ENCODE measurements at places on chromosomes 7 and 10.

DNA sequence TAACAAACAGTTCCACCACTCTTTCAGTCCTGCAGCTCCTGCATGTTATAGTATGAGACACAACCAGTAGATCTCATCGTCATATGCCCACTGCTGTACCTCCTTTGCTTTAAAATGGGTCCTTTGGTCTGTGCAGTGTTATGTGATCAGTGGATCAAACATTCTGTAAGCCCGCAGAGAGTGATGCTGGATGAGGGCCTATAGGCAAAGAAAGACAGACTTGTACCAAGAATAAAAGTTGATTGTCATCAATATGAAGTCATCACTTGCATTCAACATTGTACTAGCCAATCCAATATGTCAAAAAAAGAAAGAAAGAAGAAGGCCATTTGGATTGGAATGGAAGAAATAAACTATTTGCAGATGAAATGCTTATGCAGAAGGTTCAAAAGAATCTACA lies 79.8 kb upstream of the PHYHIPL start:
- no peak for DNase-seq

- DNase-seq, result no peak
These were observed 22.6 kb downstream of the KCNMA1 start for GRCh38 chr10:77614778-77615625.

DNA sequence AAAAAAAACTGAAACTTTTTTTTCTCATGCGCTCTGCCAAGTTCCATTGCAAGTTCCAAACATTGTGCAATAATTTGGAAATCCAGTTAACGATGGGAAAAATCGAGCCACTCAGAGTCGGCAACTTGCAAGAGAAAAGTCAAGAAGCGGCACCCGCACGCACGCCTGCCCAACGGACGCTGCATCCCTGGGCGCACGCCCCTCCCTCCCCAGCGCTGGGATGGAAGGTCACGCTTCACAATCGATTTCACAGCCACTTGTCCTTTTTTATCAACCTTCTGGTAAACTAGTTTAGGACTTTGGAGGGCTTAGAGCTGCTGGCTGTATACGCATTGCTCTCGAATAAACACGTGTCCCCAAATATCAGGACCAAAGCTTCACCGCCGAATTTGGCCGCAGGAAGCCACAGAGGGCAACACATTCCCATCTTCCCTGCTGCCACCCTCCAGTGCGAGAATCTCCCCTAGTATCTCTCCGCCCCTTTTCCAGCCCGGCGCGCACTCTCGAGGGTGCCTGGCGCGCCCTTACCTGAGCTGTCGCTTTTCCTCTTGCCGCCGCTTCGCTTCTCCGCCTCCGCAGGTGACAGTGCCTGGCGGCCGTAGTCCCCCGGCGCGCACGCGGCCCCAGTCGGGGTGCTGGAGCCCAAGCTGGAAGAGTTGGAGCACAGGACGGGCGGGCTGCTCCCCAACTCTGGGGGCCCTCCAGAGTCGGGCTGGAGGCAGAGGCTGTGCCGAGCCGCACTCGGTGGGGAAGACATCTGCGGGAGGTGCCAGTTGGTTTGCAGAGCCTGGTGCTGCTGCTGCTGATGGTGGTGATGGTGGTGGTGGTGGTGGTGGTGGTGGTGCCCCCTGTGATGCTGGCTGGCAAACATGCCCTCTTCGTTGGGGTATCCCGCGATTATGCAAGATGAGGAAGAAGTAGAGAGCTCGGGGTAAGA lies 857 bp downstream of the MEOX2 start:
- peak; percentile 82 for DNase-seq

DNA sequence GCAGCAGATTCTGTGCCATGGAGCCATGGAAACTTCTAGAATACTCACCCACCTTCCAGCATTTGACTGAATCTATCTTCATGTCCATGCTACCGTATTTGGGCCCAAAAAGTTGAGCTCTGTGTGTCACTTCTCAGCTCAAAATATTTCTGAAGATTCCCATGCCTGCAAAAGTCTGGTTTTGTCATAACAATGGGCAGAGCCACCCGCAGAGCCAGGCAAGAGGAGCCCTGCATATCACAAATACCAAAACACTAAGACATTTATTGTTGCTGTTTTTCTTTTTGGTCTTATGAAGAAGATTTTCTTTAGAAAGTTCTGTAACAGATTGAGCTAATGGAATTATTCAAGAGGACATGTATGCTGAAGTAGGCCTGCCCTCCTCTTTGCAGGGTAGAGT lies 68.1 kb downstream of the PRTFDC1 start:
- DNase-seq, result no peak

DNA sequence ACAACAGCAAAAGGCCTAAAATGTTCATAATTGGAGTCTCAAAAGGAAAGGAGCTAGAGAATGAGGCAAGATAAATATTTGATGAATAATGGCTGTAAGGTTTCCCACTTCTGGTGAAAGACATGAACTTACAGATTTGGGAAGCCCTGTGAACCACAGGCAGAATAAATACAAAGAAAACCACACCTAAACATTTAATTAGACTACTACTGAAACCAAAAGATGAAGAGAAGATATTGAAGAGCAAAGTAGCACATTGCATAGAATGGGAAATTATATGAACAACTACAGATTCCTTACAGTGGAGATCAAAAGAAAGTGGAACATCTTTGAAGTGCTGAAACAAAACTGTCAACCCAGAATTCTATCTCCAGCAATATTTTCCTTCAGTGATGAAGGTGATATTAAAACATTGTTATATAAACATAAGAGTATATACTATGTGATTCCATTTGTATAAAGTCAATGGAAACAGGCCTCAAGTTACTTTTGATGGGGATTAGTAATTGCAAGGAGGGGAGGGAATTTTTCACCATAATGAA lies 191.3 kb upstream of the KAT6B start:
- no peak for DNase-seq

DNA sequence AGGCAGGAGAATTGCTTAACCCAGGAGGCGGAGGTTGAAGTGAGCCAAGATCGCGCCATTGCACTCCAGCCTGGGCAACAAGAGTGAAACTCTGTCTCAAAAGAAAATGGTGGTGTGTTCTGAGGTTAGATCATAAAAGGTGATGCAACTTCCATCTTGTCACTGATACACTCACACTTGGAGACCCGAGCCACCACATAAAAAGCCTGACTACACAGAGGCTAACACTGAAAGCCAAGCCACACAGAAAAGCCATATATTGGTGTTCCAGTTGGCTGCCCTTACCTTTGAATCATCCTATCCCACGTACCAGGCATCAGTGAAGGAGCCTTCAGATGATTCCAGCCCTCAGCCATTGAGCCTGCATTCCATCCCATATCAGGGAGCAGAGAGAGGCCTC lies 4.0 kb downstream of the MORN4 start:
- DNase-seq, result no peak

- no peak for DNase-seq
These were observed 112.8 kb upstream of the SFMBT2 start for GRCh38 chr10:7523656-7524055.

GRCh38 chr7:16944936-16945335 lies 63.2 kb upstream of the AGR3 start:
- no peak for DNase-seq

DNA sequence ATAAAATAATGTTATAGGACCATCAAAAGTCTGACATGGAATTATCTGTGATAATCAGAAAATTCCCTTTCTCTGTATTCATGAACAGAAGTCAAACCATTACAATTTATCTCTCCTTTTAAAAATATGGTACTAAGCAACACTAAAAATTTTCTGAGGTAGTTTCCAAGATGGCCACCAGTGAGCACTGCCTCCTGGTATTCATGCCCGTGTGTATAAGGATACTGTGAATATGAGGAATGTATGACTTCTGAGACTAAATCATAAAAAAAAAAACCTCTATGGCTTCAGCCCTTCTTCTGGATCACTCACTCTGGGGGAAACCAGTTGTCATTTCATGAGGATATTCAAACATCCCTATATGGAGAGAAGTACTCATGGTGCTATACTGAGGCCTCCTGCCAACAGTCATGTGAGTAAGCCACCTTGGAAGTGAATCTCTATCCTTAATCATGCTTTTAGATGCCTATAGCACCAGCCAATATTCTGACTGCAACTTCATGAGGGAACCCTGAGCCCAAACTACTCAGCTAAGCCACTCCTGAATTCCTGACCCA lies 41.1 kb downstream of the SIRT1 start:
- DNase-seq, result no peak

DNA sequence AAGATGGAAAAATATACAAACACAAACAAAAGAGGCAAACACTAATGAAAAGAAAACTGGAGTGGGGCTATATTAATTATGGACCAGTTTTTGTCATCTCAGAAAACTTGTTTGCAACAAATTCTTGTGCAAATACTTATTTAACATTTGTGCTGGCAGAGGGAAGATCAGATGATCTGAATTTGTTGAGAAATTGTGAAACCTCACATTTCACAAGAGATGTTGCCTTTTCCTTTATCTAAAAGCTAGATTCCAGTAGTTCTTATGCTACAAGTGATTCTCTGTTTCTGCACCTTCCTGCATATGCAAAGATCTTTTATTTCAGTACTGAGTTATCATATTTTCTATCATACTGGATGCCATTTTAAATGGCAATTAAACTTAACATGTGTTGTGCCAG lies 320.7 kb downstream of the SUGCT start:
- no peak for DNase-seq

DNA sequence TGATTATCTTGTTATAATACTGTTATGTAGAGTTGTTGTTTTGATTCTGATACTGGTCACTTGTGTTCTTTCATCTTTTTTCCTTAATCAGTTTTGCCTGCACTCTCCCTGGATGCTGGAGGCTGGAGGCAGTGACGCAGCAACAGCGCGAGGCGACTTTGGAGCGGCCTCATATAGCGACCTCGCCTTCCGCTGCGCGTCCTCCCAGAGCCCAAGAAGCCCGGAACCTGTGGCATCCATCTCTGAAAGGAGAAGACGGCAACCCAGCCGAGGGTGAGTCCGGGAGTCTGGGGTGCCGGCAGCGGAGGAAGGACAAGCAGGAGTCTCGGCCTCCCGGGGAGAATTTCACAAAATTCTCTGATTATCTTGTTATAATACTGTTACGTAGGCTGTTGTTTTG lies 161.2 kb downstream of the ZNF33B start:
- DNase-seq, result no peak

- no peak for DNase-seq
These were observed 92.1 kb downstream of the ABCC2 start for GRCh38 chr10:99874341-99875085.
